ENCODE measurements at places on chromosomes 2 and 18.

- no peak for DNase-seq
Measured at GRCh38 chr2:70939839-70940580, 4.3 kb downstream of the ATP6V1B1 start.

GRCh38 chr2:136212426-136213378, 94.8 kb upstream of the CXCR4 start:
- DNase-seq: no peak

DNA sequence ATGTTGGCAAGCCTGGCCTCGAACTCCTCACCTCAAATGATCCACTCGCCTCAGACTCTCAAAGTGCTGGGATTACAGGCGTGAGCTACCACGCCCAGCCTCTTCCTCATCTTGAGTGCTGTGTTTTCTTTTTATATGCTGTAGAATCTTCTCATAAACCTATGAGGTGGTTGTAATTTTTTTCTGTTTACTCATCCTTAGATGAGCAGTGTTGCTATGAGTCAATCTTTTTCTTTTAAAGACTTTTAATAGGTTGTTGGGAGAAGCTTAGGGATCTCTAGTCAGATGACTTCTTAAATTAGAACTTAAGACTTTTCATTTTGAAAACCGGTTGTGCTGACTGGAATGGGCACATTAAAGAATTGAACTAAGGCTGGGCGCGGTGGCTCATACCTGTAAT, 8.7 kb upstream of the AAK1 start:
- no peak for DNase-seq

DNA sequence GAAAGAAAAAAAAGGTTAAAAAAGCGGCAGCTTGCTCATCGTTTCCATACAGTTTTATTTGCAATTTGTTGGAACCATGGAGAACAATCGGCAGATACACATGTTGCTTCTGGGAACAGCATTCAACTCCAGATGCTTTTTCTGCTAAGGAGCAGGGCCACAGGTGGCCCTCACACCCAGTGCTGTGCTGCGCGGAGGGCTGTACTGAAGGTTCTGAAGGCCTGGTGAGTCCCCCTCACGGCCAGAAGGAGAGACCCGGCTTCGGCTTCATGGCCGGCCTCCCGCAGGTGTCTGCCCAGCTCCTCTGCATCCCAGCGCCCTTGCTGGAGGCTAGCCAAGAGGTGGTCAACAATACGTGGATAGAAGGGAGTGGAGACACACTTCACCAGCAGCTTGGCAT, 394.3 kb downstream of the NBAS start:
- DNase-seq: no peak

DNA sequence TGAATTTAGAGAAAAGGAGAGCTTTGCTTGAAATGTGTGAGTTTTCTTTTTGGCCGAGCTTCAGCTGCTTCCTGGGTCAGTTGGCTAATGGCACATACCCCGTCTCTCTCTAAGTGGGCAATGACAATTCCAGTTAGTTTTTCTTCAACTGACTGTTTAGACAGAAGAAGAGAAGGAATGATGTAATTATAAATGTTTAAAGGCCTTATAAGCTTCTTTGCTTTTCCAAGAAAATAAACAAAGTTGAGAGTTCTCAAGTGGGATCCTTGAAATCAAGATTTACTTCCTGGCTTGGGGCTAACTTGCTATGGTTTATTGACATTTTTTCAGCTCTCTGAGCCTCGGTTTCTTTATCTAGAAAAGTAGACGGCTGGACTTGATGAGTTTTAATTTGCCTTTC, 794.9 kb upstream of the ACVR2A start:
- DNase-seq: no peak

DNA sequence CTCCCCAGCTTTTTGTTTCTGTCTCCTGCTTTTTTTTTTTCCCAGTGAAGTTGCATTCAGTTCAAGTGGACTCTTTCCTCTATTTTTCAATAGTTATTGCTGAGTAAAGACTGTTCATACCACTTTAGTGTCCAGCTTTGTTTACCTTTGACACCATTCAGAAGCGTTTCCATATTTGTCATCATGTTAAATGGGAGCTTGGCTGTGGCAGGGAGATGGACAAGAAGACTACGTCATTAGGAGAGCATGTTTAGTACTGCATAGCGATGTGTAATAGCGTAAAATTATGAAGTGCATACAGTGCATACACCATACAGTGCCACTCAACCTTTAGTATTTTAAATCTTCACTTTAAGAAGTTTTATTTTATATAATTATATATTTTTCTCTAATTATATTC, 655.9 kb downstream of the DCC start:
- no peak for DNase-seq

GRCh38 chr2:64296695-64297346, 152.6 kb upstream of the PELI1 start:
- no peak for DNase-seq

- DNase-seq: no peak
Measured at GRCh38 chr2:109193807-109194619, 65.0 kb downstream of the SH3RF3 start.

- DNase-seq: no peak
Measured at GRCh38 chr18:69032009-69032408, 234.1 kb downstream of the CCDC102B start.
